ENCODE measurements at places on chromosomes 5 and 9. TPM values are rescaled to one million over a fixed set of nuclear protein-coding genes. Genes with fewer than 3 reads are reported as not detected.
A peak's percentile ranks its signal among the peaks of the same experiment; 100 is the strongest.

GRCh38 chr9:11755951-11756350, 937.2 kb upstream of the TYRP1 start:
- H3K4me3 ChIP-seq: no peak overlapping the region
- no peaks in the 10 kb centered on the region for H3K36me3 ChIP-seq
- H3K4me1 ChIP-seq: no peaks in the 10 kb centered on the region
- H3K27me3 ChIP-seq: no peaks in the 10 kb centered on the region

DNA sequence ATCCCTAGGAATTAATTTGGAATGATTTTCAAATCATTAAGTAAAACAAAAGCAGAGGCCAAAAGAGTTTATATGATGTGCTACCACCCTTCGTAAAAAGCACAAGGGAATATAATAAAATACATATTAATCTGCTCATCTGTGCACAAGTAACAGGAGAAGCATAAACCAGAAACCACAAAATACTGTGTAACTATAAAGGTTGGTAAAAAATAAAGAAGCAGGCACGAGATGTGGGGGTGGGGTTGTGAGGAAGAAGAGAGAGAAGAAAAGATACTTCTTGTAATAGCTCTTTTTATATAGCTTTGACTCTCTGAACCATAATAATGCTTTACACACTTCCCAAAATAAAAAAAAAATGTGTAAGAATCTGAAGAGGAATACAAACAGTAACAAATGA, 214.9 kb upstream of the EFNA5 start:
- H3K36me3 ChIP-seq: no peaks in the 10 kb centered on the region
- H3K4me1 ChIP-seq: no peaks in the 10 kb centered on the region
- H3K27ac ChIP-seq: no peak overlapping the region
- no peaks in the 10 kb centered on the region for H3K27me3 ChIP-seq

DNA sequence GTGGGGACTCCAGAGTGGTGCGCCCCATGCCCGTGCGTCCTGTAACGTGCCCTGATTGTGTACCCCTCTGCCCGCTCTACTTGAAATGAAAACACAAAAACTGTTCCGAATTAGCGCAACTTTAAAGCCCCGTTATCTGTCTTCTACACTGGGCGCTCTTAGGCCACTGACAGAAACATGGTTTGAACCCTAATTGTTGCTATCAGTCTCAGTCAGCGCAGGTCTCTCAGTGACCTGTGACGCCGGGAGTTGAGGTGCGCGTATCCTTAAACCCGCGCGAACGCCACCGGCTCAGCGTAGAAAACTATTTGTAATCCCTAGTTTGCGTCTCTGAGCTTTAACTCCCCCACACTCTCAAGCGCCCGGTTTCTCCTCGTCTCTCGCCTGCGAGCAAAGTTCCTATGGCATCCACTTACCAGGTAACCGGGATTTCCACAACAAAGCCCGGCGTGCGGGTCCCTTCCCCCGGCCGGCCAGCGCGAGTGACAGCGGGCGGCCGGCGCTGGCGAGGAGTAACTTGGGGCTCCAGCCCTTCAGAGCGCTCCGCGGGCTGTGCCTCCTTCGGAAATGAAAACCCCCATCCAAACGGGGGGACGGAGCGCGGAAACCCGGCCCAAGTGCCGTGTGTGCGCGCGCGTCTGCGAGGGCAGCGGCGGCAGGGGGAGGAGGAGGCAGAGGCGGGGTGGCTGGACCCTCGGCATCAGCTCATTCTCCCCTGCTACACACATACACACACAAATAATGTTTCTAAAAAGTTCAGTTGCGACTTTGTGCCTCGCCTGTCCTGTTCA, 668 bp downstream of the GLIS3 start:
- H3K36me3 ChIP-seq: no peaks in the 10 kb centered on the region
- H3K27ac ChIP-seq: no peak overlapping the region
- peak overlapping the region; percentile 74 for H3K4me3 ChIP-seq
- no peaks in the 10 kb centered on the region for H3K4me1 ChIP-seq
- H3K27me3 ChIP-seq: no peaks in the 10 kb centered on the region
- peak; percentile 33 for DNase-seq

- H3K4me3 ChIP-seq: no peak overlapping the region
- H3K36me3 ChIP-seq: no peaks in the 10 kb centered on the region
- H3K4me1 ChIP-seq: no peaks in the 10 kb centered on the region
- no peak overlapping the region for H3K27ac ChIP-seq
- H3K27me3 ChIP-seq: no peaks in the 10 kb centered on the region
These were observed 1953.1 kb upstream of the CDH6 start for GRCh38 chr5:29240379-29240778.

- peak; percentile 31 for DNase-seq
- no peak overlapping the region for H3K27ac ChIP-seq
- no peak overlapping the region for H3K4me3 ChIP-seq
- H3K36me3 ChIP-seq: peaks cover 3% of the 10 kb centered on the region
These were observed 51.0 kb downstream of the FKTN start for GRCh38 chr9:105608721-105609598.

- H3K27me3 ChIP-seq: no peaks in the 10 kb centered on the region
- peaks cover 16% of the 10 kb centered on the region for H3K36me3 ChIP-seq
- no peak overlapping the region for H3K4me3 ChIP-seq
- H3K27ac ChIP-seq: no peak overlapping the region
These were observed 68.1 kb upstream of the DHFR start for GRCh38 chr5:80722916-80723315.

C9 gene
- not detected for polyA plus RNA-seq

DNA sequence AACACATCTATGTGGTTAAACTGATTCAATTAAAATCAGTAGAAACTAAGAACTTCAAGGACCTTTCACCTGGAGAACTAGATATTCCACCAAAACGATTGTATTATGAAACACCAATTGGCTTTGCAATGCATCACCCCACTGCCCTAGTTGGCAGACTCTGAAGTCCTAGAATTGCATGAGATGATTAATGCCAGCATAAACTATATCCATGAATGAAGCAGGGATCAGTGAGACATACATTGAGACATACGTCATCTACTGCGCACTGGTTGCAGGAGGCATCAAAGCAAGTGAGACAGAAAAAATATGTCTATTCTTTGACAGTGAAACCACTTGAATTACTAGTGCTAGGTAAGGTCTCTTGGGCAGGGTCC, 9.7 kb upstream of the ZNF354A start:
- H3K36me3 ChIP-seq: no peaks in the 10 kb centered on the region
- H3K4me3 ChIP-seq: no peak overlapping the region
- H3K27ac ChIP-seq: no peak overlapping the region
- H3K27me3 ChIP-seq: no peaks in the 10 kb centered on the region

DNA sequence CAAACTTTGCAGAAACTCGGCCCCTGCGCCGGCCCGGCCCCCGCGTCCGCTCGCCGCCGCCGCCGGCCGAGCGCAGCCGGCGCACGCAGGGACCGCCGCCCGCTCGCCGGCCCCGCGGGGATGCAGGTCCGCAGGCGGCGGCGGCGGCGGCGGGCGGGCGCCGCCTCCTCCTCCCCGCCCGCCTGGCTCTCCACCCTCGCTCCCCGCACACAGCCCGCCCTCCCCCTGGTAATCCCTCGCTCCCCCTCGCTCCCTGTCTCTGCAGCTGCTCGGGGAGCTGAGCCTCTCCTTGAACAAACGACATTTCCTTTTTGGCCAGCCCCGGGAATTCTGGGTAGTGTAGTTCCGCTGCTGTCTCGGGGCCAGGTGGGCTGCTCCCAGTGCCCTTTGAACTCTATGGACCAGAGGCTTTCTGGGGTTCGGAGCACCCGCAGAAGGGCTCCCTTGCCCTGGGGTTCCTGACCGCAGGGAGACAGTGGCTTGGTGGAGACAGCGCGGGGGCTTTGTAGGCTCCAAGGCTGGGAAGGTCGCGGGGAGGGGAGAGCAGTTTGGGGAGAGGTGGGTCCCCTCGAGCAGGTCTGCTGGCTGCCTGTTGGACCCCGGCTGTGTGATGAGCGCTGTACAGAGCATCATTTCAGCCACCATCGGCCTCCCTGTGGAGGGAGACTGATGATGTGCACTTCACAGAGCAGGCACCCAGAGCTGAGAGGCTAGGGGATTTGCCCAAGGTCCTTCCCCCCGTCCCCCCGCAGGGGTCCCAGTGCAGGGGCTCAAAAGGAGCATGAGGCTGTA, 1.8 kb upstream of the FAM78A start:
- H3K36me3 ChIP-seq: no peaks in the 10 kb centered on the region
- peaks cover 21% of the 10 kb centered on the region for H3K4me1 ChIP-seq
- peak overlapping the region; percentile 96 for H3K27ac ChIP-seq

DNA sequence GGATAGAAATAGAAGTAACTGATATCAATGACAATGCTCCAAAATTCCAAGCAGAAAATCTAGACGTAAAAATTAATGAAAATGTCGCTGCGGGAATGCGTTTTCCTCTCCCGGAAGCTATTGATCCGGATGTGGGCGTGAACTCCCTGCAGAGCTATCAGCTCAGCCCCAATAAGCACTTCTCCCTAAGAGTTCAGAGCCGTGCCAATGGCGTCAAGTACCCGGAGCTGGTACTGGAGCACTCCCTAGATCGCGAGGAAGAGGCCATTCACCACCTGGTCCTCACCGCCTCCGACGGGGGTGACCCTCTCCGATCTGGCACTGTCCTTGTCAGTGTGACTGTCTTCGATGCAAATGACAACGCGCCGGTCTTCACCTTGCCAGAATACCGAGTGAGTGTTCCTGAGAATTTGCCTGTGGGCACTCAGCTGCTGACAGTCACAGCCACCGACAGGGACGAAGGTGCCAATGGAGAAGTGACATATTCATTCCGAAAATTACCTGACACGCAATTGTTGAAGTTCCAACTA, 818 bp downstream of the PCDHGA10 start:
- DNase-seq: no peak
- peak overlapping the region; percentile 73 for H3K4me3 ChIP-seq
- no peaks in the 10 kb centered on the region for H3K36me3 ChIP-seq
- peaks cover 23% of the 10 kb centered on the region for H3K27me3 ChIP-seq

- no peak for DNase-seq
- H3K27me3 ChIP-seq: no peaks in the 10 kb centered on the region
- no peaks in the 10 kb centered on the region for H3K36me3 ChIP-seq
- no peaks in the 10 kb centered on the region for H3K4me1 ChIP-seq
- no peak overlapping the region for H3K4me3 ChIP-seq
These were observed 290.0 kb downstream of the ACTL7B start for GRCh38 chr9:108565651-108566378.

GRCh38 chr5:91885291-91886265, 502.5 kb upstream of the ARRDC3 start:
- H3K27me3 ChIP-seq: no peaks in the 10 kb centered on the region
- no peak for DNase-seq
- H3K36me3 ChIP-seq: no peaks in the 10 kb centered on the region
- no peak overlapping the region for H3K27ac ChIP-seq
- H3K4me1 ChIP-seq: no peaks in the 10 kb centered on the region

- no peak overlapping the region for H3K4me3 ChIP-seq
- DNase-seq: no peak
- no peaks in the 10 kb centered on the region for H3K36me3 ChIP-seq
- peaks cover 17% of the 10 kb centered on the region for H3K4me1 ChIP-seq
These were observed 1.3 kb downstream of the TNFSF15 start for GRCh38 chr9:114804505-114804904.

DNA sequence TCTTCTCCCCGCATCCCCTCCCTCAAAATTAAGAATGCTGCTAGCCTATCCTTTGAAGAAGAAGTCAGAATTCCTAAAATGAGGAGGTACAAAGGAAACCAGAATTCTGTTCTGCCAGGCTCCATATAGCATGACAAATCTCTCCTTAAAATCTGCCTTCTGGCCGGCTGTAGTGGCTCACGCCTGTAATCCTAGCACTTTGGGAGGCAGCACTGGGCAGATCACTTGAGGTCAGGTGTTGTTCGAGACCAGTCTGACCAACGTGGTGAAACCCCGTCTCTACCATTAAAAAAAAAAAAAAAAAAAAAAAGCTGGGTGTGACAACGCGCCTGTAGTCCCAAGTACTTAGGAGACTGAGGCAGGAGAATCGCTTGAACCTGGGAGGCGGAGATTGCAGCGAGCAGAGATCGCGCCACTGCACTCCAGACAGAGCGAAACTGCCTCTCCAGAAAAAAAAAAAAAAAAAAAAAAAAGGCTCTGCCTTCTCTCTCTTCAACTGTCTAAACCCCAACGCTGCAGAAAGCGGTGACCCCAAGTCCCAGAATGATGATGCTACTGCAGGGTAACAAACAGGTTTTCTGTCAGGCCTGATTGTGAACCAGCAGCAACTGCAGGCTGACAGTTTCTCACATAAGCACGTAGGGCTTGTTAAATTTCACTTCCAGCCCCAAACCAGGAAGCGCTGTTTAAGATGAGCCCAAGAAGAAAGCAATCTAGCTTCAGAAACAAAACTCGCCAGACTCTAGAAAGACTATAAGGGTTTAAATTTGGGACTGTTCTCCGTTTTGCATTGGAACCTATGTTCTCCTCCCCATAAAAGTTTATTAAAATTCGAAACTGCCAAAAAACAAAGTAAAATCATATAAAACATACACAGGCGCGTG, 963 bp upstream of the CAST start:
- no peaks in the 10 kb centered on the region for H3K27me3 ChIP-seq
- H3K27ac ChIP-seq: peak overlapping the region; percentile 87
- peaks cover 26% of the 10 kb centered on the region for H3K4me1 ChIP-seq
- DNase-seq: peak; percentile 49
- peak overlapping the region; percentile 86 for H3K4me3 ChIP-seq

DNA sequence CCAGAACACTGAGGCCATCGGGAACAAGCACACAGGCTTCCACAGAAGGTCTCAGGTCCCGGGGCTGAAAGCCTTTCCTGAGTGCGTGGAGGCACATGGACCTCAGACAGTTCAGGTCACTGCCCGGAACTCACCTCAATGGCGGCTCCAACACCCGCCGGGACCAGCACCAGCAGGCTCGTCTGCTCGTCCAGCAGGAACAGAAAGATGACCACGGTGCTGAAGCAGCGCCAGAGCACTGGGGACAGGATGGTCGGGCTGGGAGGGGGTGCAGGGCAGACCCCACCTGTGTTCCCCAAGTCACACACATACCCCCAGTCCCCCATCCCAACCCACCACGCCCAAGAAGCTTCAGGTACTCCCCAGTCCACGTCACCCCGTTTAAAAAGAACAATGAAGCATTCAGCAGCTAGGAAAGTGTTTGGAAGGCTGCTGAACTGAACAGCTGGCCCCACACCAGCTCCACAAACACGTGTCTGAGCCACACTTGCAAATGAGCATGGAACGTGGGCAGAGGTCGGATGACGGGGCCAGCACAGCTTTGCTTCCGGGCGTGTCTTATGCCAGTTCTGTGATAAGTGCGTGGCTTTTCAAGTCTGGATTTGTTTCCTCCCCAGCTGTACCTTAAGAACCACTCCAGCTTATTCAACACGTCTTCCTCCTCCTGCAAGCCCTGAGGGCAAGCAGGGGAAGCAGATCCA, 14.6 kb downstream of the CLPTM1L start:
- H3K27me3 ChIP-seq: no peaks in the 10 kb centered on the region
- peaks cover 85% of the 10 kb centered on the region for H3K36me3 ChIP-seq
- H3K4me1 ChIP-seq: no peaks in the 10 kb centered on the region
- no peak overlapping the region for H3K27ac ChIP-seq
- DNase-seq: no peak
- H3K4me3 ChIP-seq: no peak overlapping the region

KCNV2 gene
- not detected for polyA plus RNA-seq

OTULINL gene
- 31.0 TPM for polyA plus RNA-seq
